Osteoblast (primary cell): ENCODE measurements at places on chromosomes 12 and 14. TPM values are rescaled to one million over a fixed set of nuclear protein-coding genes. Genes with fewer than 3 reads are reported as not detected.

Gene FGF23
- total RNA-seq = not detected in 2 replicates

Gene RIPK3
- total RNA-seq = 9.1 and 11.9 TPM in 2 replicates

Gene ABCC9
- 14.5 and 28.3 TPM in 2 replicates for total RNA-seq

Gene GLT8D2
- 52.5 and 62.2 TPM in 2 replicates for total RNA-seq

Gene CAPZA3
- total RNA-seq = not detected in 2 replicates

Gene PLBD1
- total RNA-seq = 2.9 and 4.7 TPM in 2 replicates

Gene KDM5A
- 62.8 and 75.3 TPM in 2 replicates for total RNA-seq

Gene LRRC9
- total RNA-seq = not detected in 2 replicates

Gene C12orf50
- under 0.01 TPM in 1 of 2 replicates, not detected in the other for total RNA-seq

Gene VWF
- total RNA-seq = 0.29 and 0.72 TPM in 2 replicates

Gene SALL2
- 2.9 and 3.3 TPM in 2 replicates for total RNA-seq

Gene ARHGAP9
- total RNA-seq = 0.29 and 0.36 TPM in 2 replicates

Gene SPRYD3
- 25.6 and 26.8 TPM in 2 replicates for total RNA-seq

Gene SERPINA12
- total RNA-seq = not detected in 2 replicates

Gene MFAP5
- total RNA-seq = 57.9 and 88.4 TPM in 2 replicates

Gene HSPB8
- total RNA-seq = 2.9 and 3.5 TPM in 2 replicates

Gene ANG
- total RNA-seq = 7.2 and 8.3 TPM in 2 replicates

Gene AEBP2
- 19.2 and 20.0 TPM in 2 replicates for total RNA-seq

Gene RASAL1
- total RNA-seq = not detected in 2 replicates

Gene AKAP5
- total RNA-seq = 0.59 and 1.1 TPM in 2 replicates

Gene AQP2
- not detected in 2 replicates for total RNA-seq

Gene OR6C2
- total RNA-seq = not detected in 2 replicates

Gene TEP1
- 25.6 and 33.3 TPM in 2 replicates for total RNA-seq

Gene IL22
- not detected in 2 replicates for total RNA-seq

Gene TAS2R9
- not detected in 2 replicates for total RNA-seq

Gene IRAK3
- 3.6 and 4.4 TPM in 2 replicates for total RNA-seq

Gene TEDC1
- 3.2 and 5.1 TPM in 2 replicates for total RNA-seq

Gene ASPG
- total RNA-seq = under 0.01 TPM in 1 of 2 replicates, not detected in the other

Gene MYF6
- total RNA-seq = not detected in 2 replicates

Gene ANKS1B
- 2.2 and 2.4 TPM in 2 replicates for total RNA-seq

Gene TTC6
- under 0.01 TPM in 2 replicates for total RNA-seq

Gene MGAT2
- 63.0 and 63.1 TPM in 2 replicates for total RNA-seq

Gene KLRC4
- not detected in 2 replicates for total RNA-seq

Gene CDKN3
- total RNA-seq = 7.6 and 8.5 TPM in 2 replicates

Gene MORN3
- total RNA-seq = 0.88 and 1.4 TPM in 2 replicates

Gene PCED1B
- 0.29 and 0.36 TPM in 2 replicates for total RNA-seq

Gene DCAF4
- 18.3 and 21.0 TPM in 2 replicates for total RNA-seq

Gene MSI1
- total RNA-seq = under 0.01 TPM in 2 replicates

Gene DNAJC22
- total RNA-seq = 0.29 and 1.1 TPM in 2 replicates

Gene RASSF8
- total RNA-seq = 84.3 and 97.4 TPM in 2 replicates

Gene FAM90A1
- not detected in 2 replicates for total RNA-seq
